ENCODE measurements at places on chromosomes 4 and X.

GRCh38 chr4:92235731-92236130 is 68.0 kb upstream of the GRID2 start:
- no peak for DNase-seq

GRCh38 chr4:147955827-147956558 is 224.1 kb downstream of the ARHGAP10 start:
- DNase-seq, result no peak

GRCh38 chr4:25903900-25904747 is 9.9 kb upstream of the SMIM20 start:
- no peak for DNase-seq

- DNase-seq, result no peak
Observed at GRCh38 chrX:20680998-20681397, 414.3 kb upstream of the RPS6KA3 start.

GRCh38 chr4:167176723-167177367 is 57.4 kb downstream of the SPOCK3 start:
- no peak for DNase-seq
